ENCODE measurements at places on chromosomes 3 and 15.

- DNase-seq = no peak
Observed at GRCh38 chr3:193798051-193798450, 205.0 kb downstream of the OPA1 start.

DNA sequence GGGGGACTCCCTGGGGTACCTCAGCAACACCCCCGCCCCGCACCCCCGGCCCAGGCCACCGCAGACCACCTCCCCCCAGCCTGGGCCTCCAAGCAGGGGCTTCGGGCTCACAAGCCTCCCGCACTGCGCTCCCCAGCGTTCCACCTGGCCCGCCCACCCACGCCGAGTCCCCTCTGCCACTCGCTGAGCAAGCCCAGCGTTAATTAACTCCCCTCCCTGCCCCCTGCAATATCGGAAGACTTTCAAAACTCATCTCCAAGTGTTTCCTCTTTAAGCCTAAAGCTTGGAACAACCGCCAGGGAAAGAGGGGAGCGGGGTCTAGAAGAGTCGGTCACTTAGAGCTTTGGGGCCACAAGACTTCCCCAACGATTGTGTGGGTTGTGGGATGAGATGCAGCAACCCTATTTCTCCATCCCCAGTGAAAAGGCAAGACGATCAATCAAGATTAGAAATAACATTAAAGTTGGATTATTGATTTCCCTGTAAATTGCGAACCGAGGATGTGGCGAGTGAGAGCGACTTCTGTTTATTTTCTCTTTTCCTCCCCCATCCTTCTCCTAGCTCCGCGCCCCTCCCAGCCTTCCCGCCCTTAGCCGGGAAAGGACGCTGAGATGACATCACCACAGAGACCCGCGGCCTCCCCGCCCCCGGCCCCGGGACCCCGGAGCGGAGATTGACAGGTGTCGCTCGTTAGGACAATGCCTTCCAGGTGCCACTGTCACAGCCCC, 30.2 kb downstream of the NR2F2 start:
- no peak for DNase-seq

DNA sequence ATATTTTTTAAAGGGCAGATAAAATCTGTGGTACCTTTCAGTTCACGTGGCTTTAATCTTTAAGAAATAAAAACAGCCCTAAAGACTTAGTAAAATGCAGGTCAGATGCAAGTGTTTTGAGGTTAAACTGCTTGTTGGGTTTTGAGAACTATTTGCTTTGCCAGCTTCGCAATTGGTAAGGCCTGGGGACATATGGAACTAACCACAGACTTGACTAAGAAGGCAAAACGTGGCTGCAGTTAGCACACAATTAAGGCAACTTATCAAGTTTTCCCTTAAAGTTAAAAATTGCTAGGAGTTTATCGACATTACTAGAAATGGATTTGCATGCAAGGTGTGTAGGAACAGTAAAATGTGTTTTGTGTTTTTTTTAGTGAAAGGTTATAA, 206.9 kb downstream of the ZNF385D start:
- peak; percentile 67 for DNase-seq

- DNase-seq = no peak
Observed at GRCh38 chr3:156489462-156489911, 65.4 kb downstream of the SSR3 start.

DNA sequence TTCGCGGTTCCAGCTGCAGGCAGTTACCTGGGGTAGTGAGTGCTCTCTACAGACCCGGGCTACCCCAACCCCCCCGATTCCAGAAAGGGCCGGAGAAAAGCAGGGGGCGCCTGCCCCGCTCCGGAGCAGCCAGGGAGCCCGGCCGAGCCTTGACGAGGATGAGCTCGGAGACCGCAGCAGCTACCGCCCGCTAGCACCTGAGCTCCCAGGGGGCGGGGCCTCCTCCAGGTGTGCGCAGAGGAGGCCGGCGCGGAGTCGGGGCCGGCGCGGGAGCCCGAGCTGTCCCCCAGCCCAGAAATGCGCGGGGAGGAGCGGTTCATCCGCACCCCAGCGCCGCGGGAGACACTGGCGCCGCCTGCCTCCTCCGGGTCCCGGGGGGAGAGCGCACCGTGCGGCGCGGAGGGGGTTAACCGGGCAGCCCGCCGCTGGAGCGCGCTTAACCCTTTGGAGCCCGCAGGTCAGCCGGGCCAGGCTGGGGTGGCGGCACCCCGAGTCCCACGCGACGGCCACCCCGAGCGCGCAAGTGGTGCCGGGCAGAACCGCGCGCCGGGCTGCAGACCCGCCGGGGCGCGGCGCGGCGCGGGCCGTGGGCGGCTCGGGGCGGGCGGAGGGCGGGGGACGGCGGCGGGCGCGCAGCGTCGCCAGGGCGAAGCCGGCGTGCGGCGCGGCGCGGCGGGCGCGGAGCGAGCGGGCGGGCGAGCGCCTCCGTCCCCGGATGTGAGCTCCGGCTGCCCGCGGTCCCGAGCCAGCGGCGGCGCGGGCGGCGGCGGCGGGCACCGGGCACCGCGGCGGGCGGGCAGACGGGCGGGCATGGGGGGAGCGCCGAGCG, at the start of gene CACNA1D:
TSS of gene CACNA1D (plus strand) at position 649 of the 829 bp plus-strand sequence. CDS start 556 bp downstream, outside the sequence.
- DNase-seq = no peak

DNA sequence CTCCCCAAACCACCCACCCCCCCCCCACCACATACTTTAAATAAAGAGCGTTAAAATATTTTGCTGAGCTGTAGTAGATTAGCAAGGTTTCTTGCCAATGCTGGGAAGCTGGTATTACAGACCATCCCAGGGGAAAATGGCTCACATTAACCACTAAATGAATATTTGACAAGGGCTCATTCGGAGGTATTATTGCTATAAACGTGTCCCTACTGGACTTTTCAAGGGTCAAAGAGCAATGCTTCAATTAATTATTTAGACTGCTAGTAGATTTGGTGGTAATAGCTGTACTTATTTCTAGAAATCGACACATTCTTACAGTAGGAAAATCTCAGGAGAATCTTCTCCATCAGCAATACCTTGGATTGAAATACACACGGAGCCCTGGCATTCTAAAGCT, 5.2 kb downstream of the SOX2 start:
- no peak for DNase-seq

DNA sequence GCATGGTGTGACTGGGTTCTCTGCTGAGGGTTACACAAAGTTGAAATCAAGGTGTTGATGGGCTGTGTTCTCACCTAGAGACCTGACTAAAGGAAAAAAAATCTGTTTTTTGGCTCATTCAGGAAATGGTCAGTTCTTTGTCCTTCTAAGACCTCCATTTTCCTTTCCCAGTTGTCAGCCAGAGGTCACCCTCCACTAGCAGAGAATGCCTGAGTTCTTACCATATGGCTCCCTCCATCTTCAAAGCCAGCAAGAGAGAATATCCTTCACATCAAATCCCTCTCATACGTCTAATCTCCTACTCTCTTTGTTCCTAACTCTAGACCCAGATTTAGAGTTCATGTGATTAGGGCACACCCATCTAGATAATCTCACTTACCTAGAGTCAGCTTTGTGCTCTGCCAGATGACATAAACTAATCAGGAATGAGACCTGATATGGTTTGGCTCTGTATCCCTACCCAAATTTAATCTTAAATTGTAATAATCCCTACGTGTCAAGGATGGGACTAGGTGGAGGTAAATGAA, 19.4 kb downstream of the ANKRD28 start:
- DNase-seq = peak; percentile 12

DNA sequence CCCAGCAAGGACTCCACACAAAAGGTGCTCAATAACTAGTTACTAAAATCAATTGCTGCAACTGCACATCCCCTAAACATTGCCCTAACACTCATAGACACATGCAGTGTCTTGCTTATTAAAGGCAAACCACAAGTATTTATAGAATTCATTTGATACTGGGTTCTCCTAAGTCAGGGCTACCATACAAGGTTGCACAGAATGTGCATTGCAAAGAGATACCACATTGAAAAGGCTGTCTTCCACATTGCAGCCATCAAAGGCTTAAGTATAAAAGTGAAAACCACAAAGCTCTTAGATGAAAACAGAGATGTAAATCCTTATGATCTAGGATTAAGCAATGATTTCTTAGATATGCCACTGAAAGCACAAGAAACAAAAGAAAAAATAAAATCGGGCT, 33.6 kb upstream of the TOPAZ1 start:
- no peak for DNase-seq

- no peak for DNase-seq
Observed at GRCh38 chr3:60578936-60579335, 672.3 kb downstream of the FHIT start.

GRCh38 chr3:97863031-97863430, 41.2 kb downstream of the CRYBG3 start:
- no peak for DNase-seq

- no peak for DNase-seq
Observed at GRCh38 chr3:127888564-127889107, 26.4 kb upstream of the KBTBD12 start.

DNA sequence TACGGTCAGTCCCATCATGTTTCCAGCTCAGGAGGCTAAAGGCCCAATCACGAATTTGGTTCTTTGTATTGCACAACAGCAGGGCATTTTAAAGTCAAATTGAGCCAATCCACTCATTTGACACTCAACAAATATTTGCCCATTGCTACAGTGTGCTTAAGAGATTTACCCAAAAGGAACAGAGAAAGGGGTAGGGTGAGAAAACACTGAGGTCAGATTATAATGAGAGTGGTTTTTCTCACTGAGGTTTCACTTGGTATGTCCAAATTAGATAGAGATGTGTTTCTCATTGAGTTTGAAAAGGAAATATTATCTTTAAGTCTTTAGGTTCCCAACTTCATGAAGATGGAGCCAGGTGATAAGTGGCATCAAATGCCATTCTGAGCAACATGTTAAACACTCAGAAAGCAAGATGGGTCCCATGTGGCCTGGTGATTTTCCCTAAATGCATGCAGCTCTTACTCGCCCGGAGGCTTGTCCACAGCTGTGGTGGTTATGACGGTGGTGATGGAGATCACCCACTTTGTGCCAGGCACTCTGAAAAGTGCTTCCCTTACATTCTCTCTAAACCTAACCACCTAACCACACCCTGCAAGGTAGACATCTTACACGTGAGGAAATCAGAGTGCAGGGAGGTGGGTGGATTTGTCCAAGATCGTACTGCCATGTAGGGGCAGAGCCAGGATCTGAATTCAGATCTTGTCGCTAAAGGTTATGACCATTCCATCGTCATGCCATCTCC, 31.2 kb upstream of the USP3 start:
- no peak for DNase-seq

GRCh38 chr15:75989875-75990274, 22.3 kb downstream of the NRG4 start:
- no peak for DNase-seq

DNA sequence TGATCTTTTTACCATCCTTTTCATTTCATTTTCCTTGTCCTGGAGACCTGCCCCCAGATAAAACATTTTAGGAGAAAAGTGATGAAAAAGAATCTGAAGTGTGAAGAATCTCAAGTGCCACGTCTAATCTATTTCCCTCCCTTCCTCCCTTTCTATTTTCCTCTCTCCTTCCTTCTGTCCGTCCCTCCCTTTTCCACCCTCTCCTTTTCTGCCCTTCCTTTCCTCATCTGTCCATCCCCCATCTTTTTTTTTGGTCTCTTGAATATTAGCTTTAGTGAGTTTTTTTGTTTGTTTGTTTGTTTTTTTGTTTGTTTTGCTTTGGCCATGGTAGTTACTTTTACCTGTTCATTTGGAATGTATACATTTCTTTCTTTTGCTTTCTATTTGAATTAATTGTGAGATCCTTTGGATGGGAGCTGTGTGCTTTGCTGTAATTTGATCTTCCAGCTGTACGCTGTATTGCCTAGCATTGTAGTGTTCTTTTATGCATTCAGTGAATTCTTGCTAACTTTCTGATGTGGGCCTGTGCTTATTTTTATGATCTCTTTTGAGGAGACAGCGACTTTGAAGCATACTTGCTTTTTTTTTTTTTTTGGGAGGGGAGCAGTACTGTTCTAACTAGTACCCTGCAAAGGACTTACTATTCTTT, 19.2 kb downstream of the CDIN1 start:
- DNase-seq = no peak

GRCh38 chr3:51392355-51393133, 1.5 kb downstream of the RBM15B start:
- no peak for DNase-seq

DNA sequence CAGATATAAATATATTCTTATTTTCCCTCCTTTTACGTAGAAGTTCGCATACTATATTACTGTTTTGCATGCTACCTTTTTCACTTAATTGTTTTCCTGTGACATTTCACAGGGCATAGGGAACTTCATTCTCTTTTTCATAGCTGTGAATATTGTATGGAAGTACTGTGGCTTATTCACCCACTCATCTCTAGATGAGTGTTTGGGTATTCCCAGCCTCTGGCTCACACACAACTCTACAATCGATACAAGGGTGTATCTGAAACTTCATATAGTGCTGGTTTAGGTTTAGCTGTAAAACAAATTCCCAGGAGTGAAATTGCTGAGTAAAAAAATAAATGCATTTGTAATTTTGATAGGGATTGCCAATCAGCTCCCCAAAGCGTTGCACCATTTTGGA, 55.3 kb upstream of the MAGI1 start:
- no peak for DNase-seq

DNA sequence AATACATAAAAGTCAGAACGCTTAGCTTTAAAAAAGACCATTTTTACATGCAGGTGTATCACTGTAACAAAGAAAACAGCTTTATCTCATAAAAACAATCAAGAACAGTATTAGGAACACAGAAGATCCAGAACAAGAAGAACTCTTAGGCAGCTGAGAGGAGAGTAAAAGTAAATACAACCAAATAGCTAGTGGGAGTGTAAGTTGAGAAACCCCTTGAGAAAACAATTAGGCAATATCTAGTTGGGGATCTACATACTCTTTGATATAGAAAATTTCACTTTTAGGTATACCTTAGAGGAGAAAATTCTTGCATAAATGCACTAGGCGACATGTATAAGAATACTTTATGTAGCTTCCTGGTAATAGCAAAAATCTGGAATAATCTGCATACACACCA, 7.5 kb downstream of the TMF1 start:
- no peak for DNase-seq

DNA sequence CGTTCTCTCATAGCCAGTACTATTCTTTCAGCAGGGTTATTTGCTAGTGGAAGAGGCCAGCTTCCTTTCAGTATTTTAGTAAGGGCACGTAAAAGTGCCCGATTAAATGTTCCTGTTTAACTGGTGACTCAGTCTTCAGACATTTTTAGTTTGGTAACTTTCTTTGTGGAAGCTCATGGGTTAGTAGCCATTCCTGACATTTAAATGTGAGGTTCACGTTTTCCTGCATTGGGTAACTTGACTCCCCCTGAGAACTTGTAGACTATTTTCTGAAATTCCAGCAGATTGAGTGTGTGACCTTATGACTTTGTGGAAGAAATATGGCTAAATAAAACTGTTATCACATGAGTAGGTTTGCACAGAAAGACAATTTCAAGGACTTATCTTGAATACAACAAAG, 16.9 kb downstream of the ABHD2 start:
- DNase-seq = no peak

GRCh38 chr3:4825436-4826236, 153.6 kb upstream of the BHLHE40 start:
- DNase-seq = peak; percentile 67

- DNase-seq = peak; percentile 48
Observed at GRCh38 chr3:196920733-196921132, 21.6 kb downstream of the NCBP2 start.

GRCh38 chr3:84444726-84445521, 513.9 kb upstream of the CADM2 start:
- DNase-seq = no peak

Measured in OCI-M1 (cell line).